ENCODE measurements at places on chromosomes 4 and X.

DNA sequence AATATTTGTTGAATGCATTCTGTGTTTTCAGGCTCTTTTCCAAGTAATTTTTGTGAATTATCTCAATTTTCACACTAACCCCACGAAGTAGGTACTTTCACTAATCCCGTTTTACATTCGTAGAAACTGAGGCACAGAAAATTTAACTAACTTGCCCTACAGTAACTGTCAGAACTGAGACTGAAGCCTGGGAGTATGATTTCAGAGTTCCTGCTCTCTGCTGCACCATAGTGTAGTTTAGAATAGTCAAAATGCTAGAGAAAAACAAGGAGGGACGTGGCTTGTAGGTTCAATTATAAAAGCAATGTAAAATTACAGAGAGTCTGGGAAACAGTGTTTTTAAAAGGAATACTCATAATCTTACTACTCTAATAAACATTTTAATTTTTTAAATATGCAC, 2.2 kb downstream of the CLCN3 start:
- DNase-seq: peak; percentile 38

DNA sequence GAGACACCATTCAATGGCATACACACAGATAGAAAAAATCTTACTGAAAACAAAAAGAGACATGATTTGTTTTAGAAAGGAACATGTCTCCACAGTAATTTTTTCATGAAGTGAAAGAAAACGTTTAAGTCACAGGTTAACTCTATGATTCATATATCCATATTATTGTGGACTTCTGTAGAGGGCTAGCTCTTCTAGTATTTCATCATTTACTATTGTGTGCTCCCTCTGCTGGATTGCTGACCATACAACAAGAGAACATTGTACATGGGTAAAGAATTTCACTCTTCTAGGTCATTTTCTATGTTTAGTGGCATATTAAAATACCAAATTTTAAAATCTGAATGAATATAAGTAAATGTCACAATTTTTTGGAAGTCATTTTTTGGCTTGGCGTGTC, 91.8 kb upstream of the POU3F4 start:
- no peak for DNase-seq

DNA sequence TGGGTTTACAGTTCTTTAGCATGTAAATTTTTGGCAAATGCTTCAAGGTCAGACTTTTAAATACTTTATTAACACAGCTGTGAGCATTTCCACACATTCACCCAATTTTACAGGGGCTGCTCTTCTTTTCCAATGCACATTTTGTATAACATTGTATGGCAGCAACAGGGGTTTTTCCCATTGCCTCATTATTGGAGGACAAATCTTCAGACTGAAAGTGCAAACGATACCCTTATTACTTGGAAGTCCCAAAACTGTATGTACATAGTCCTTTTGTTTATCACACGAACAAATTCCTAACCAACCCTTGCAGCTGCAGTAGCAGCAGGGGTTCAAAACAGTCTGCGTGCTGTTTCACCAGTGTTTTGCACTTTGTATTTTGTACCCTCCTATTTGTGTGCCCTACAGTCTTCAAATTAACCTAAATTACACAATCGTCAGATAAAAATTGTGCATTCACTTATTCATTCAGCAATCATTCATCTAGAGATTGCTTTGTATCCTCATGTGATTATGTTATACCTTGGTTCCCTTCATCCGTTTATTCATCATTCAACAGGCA, 330.7 kb upstream of the RASGEF1B start:
- DNase-seq: no peak

GRCh38 chrX:69906447-69906846, 143.3 kb downstream of the AWAT2 start:
- DNase-seq: no peak

GRCh38 chrX:1242891-1243402, 25.7 kb upstream of the CSF2RA start:
- DNase-seq: no peak

DNA sequence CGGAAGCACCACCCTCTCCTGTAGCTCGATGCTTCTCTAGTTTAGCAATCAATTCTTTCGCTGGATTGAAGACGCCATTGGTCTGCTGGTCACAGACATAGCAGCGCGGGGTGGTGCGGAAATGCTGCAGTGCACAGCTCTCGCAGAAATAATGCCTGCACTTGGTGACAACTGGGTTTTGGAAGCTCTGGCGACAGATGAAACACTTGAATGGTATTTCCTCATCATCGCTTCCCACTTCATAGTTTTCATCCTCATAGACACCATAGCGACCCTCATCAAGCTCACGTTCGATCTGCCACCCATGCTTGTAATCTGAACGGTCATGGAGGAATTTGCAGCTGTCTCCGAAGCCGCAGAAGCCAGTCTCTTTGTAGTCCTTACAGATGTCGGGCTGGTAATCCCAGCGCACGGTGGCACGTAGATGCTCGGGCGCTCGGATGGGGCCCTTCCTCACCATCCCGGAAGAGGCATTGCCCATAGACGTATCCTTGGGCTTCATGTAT, 854 bp downstream of the RNF113A start:
- peak; percentile 14 for DNase-seq

- peak; percentile 24 for DNase-seq
Observed at GRCh38 chr4:122525865-122526264, 69.3 kb upstream of the IL2 start.

DNA sequence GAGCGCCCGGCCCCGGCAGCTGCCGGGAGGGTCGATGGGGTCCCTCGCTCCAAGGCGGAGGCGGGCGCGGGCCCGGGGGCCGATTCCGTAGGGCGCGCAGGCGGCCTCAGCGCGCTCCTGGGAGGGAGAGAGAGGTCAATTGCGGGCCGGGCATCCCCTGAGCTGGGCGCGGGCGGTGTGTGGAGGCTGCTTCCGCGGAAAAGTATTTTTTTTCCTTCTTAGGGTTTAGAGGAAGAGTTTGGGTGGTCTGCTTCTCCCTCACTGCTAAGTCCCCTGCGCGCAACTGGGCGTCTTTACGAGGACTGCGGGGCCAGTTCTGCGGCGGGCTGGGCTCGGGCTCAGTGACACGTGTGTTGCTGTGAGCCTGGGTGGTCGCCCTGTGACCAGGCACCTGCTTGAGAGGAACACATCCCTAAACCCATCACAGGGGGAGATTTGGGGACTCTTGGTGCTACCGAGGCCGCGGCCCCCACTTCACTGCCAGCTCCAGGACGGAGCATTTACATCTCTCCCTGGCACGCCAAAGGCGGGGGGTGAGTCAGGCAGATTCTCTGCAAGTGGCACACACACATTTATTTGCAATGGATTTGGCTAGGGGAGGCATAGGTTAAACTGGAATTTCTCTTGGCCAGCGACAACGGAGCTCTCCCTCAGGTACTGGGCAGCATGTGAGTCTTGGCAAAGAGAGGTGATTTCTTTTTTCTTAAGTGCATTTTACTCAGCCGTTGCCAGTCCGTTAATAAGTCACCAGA, 151.2 kb upstream of the SLC4A4 start:
- DNase-seq: peak; percentile 44

- DNase-seq: no peak
Observed at GRCh38 chr4:129337228-129337620, 241.3 kb downstream of the C4orf33 start.

GRCh38 chr4:107603430-107603829, 116.6 kb downstream of the PAPSS1 start:
- DNase-seq: peak; percentile 37

Measured in fibroblast of lung (primary cell).